ENCODE measurements at places on chromosomes 2 and 18.

GRCh38 chr18:74724186-74724585 lies 126.5 kb downstream of the ZNF407 start:
- DNase-seq: peak; percentile 80

GRCh38 chr2:100212850-100213249 lies 70.5 kb upstream of the AFF3 start:
- DNase-seq: no peak

GRCh38 chr2:230575642-230576324 lies 136.9 kb upstream of the CAB39 start:
- DNase-seq: peak; percentile 74

DNA sequence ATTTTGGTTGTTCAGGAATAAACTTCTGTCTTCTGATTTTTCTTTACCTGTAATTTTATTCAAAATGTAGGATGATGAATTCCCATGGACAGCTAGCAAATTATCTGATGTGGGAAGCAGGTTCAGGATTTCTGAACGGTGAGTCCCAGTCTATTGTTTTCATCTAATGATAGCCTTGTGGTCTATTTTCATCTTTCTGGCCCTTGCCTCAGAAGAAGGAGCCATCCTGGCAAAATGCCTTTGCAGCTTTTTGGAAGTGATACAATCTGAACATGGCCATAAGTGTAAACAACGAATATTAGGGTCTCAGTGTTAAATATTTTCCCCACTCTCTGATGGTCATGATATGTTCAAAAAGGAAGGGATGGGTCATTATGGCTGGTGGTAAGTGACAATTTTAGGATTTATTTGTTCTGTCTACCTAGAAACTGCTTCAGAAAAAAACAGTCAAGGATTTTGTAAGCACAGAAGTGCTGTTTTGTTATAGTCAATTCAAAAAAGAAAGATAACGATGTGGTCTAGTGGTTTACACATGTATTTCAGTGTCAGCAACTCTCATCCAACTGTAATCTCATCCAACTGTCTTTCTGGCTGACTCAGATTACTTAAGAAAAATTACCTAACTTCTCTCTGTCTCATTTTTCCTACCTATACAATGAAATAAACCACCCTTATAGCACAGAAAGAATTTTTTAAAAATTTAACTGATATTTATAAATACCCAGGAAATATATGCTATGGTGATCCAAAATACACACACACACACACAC lies 272.6 kb upstream of the ERBB4 start:
- DNase-seq: no peak

- no peak for DNase-seq
Measured at GRCh38 chr2:513981-514706, 163.1 kb downstream of the TMEM18 start.

GRCh38 chr18:79610461-79611039 lies 69.1 kb upstream of the CTDP1 start:
- no peak for DNase-seq

DNA sequence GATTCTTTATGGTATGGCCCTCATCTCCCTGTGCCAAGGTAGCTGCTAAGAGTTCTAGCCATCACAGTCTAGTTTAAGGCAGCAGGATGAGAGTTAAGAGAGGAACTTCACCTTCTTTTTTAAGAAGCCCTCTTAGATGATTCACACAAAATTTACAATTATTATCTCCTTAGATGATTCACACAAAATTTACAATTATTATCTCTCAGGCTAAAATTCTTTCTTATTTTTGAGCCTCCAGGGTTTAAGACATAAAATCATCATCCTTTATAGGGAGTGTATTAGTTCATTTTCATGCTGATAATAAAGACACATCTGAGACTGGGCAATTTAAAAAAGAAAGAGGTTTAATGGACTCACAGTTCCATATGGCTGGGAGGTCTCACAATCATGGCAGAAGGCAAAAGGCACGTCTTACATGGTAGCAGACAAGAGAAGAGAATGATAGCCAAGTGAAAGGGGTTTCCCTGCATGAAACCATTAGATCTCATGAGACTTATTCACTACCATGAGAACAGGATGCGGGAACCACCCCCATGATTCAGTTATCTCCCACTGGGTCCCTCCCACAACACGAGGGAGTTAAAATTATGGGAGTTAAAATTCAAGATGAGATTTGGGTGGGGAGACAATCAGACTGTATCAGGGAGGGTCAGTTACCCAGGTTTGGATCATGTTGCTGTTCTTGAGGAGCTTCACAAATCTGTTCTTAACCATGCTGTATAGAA lies 133.0 kb upstream of the MYO3B start:
- no peak for DNase-seq

GRCh38 chr2:225472161-225472560 lies 72.7 kb downstream of the NYAP2 start:
- DNase-seq: no peak

DNA sequence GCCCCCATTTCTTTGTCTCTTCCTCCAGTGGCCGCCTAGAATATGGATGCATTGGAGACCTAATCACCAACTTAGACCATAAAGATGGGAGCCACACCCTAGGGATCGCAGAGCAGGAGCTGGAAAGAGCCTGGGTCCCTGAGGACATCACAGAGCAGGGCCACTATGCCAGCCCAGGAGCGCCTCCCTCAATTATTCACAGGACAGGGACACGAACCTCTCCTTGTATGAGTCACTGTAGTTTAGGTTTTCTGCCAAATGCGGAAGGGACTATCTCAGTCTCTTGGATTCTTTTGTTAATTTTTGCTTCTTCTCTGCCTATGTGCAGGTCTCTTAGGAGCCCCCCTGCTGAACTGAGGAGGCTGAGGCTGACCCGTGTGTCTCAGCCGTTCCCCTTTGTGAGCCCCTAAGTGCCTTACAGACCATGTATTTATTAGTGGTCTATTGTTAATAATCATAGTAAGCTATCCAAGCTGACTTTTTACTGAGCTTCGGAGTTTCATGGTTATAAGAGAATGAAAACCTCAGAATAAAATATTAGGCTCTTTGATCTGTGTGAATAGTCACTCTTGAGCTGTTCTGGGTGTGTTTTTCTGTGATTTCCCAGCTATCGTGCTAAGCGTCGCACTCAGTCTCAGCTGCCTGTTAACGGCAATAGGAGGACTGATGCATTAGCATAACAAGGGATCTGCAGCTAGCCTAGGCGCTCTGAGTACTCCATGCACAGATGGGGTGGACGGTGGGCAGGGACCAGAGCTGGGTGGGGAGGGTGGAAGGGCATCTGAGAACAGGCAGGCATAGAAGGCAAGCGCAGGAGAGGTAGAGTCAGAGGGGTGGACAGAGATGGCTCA lies 12.7 kb upstream of the PTPN4 start:
- no peak for DNase-seq

GRCh38 chr2:54551123-54551756 lies 95.1 kb downstream of the SPTBN1 start:
- DNase-seq: no peak

DNA sequence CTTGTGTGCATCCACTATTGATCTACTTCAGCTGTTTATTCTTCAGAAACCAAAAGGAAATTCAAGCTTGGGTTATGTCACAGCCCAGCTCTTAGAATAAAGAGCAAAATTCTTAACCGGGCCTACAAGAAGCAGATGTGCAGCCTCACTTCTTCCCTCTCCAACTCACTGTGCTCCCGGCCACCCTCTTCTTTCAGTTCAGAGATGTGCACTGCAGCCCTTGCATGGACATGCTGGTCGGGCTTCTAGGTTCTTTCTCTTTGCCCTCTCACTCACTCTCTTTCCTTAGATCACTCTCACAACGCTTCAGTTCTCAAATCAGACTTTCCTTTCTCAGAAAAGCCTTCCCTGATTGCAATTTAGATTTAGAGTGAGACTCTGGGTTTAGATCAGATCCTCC lies 104.1 kb downstream of the CHN1 start:
- no peak for DNase-seq

DNA sequence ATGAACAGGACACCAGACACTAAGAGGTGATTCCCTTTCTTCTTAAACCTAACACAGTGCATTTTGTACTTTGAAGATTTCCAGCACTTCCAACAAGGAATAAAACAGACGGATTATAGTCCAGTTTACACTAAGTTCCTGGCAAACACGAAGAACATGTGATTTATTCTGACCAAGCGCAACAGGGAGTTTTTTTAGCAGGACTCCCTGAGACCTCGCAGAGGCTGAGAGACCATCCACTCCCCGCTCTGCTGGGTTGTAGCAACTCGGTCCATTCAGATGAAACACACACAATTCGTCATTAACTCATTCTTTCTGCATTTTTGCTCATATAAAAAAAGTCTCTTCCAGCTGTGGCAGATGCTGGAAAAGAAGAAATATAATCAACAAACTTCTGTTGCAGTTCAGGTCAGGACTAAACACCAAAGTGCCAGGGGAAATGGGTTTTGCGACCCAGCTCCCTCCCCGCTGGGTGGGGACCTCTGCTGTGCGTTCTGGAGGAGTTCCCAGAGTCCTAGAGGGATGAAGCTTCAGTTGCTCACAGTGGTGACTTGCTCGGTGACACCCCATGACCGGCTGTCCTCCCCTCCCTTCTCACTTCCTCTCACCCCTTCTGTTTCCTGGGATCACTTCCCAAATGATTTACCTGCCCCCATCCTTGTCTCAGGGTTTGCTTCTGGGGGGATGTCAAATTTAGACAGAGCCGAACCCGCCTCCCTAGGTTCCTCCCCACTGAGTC lies 52.5 kb downstream of the KCNF1 start:
- no peak for DNase-seq

- DNase-seq: peak; percentile 53
Measured at GRCh38 chr2:149348291-149348690, 17.9 kb downstream of the LYPD6 start.

DNA sequence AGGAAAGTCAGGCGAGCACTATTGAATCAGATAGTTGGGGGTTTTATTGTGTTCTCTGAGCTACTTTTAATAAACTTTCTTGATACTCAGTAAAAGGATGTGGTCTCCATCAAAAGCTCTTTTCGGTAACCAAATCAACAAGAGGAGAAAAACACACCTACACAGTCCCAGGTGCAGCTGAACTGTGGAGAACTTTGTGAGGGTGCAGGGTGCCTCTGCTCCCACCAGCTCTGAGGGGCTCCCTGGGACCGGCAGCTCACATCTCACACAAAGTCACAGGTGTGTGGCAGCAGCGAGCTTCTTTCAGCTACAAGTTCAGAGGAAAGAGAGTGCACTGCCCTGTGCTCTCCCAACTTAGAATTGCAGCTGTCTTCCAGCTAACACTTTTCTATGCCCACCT lies 650.4 kb downstream of the RNF144A start:
- no peak for DNase-seq

DNA sequence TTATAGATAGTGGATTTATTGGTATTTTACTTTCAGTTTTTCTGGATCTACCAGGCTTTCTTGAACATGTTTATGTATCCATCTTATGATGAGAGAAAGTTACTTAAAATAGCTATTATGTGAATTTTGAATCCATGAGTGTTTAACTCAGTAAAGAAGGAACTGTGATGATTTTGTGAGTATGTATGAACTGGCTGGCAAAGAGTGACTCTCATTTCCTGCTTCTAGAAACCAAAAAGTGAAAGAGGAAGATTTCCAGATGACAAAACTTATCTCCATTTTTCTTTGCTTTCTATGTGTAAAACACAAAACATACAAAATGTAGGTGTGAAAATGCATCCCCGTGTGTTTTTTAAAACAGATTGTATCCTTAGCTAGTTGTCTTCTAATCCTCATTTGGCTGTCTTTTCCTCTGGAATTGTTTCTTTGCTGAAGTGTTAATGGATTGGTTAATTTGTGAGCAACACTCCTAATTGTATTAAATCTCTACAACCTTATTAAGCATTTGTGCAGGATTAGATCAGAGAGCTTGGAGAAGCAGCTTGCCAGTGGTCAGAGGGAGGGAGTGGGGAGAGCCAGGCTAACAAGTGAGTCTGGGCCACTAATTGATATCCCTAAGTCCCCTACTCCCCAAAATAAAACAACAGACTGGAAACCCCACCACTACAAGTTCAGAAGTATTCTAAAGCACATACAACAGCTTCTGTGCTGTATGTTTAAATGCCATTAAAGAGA lies 23.9 kb downstream of the PTPRM start:
- DNase-seq: no peak

GRCh38 chr2:180314086-180314485 lies 307.0 kb upstream of the CWC22 start:
- DNase-seq: no peak

DNA sequence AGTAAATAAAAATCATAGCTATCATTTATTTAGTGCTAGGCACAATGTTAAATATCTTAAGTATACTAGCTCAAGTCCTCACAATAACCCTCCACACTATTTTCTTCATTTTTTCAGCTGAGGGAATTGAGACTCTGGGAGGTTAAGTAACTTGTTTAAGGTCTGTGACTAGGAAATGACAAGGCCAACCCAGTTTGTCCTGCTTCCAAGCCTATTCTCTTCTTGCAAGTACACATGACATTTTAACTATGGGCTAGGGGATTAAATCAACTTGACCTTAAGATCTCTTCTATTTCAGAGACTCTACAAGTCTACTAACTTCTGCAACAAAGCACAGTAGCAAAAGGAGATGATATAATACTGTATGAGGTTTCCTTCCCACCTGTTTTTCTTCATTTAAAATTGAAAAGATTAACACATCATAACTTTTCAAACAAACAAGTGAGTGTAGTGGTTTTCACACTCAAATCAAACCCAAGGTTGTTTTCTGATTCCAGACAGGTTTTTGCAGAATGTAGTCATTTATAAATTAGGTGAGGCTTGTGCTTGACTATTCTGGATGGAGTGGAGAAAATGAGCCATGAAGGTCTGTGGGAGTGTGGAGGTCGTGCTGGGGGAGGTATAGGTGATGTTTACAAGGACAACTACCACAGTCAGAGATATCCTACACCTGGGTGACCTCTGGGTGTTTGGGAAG lies 57.0 kb downstream of the CD28 start:
- DNase-seq: no peak

DNA sequence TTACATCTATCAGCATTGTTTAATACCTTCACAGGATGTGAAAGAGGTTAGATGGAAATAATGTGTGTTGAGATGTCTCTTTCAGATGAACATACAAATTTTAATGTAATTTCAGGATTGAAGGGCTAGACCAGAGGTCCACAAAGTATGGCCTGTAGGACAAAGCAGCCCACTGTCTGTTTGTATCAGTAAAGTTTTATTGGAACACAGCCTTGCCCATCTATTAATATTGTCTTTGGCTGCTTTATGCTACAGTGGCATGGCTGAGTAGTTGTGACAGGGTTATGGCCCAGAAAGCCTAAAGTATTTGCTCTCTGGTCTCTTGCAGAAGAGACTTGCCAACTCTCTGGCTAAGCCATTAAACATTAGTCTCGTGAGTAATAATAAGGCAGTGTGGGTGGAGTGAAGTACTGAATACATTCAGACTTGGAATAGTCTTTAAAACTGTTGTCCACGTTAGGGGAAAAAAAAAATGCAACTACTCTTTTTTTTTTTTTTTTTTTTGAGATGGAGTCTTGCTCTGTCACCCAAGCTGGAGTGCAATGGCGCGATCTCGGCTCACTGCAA lies 74.5 kb upstream of the NOSTRIN start:
- DNase-seq: no peak
